Left hindlimb (tissue), 1 donor: ENCODE measurements at places on chromosomes 13 and 19.

DNA sequence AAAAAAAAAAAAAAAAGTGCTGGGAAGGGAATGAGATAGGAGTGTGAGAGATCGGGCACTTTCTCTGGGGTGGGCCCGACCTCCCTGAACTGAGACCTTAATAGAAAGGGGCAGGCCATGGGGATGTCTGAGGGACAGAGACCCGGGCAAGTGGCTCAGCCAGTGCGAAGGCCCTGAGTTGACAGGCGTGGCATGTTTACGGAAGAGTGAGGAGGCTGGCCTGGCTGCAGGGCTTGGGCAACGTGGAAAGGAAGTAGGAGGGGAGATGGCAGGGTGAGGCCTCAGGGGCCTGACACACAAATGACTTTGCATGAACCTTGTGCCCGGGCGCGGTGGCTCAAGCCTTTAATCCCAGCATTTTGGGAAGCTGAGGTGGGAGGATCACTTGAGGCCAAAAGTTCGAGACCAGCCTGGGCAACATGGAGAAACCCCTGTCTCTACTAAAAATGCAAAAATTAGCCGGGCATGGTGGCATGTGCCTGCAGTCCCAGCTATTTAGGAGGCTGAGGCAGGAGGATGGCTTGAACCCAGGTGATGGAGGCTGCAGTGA lies 13.9 kb downstream of the FCHO1 start:
- no peak for DNase-seq

DNA sequence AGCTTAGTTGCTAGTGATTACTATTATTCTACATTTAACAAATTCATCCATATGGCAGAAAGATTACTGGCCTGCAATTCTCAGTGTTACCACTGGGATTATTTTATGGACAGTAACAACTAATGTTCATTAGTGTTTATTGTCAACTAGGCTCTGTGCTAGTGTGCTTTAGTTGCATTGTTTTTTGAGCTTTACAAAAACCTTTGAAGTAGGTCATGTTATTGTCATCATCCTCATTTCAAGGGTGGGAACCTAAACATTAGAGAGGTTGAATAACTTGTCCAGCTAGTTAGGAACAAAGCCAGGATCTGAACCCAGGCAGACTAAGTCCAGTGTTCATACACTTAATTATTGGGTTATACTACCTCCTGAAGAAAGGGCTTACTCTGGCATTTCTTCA lies 27.8 kb upstream of the TDRD3 start:
- no peak for DNase-seq

DNA sequence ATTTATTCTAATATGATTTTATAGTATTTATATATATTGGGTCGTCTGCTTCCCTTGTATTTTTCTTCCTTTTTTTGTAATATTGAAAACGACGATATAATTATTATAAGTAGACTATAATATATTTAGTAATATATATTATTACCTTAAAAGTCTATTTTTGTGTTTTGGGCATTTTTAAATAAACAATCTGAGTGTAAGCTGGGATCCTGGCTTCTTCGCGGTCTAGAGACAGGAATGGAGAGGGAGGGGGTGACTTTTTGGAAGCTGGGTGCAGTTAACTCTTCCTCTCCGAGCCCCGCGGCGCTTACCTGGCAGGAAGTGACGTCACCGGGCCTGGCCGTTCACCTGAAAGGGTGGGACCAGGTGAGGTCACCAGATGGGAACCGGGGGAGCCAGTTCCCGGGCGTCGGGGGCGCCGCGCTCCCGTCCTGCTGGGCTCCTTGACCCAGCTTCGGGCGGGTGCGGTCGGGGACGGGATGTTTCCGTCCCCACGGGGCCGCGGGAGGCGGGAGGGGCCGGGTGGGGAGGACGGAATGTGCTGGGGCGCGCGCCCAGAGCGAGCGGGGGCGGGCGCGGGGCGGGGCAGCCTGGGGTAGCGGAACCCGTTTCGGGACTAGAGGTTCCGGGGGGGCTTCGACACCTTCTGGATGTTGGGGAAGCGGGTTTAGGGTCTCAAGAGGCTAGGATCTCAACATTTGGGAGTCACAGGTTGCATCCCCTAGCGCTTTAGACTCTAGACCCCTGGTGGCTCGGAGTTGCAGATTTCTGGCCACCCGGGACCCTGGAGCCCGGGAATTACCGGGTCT lies 2.8 kb downstream of the ZFP36 start:
- peak; percentile 91 for DNase-seq

- no peak for DNase-seq
These were observed 179 bp upstream of the AMER2 start for GRCh38 chr13:25172303-25172630.

DNA sequence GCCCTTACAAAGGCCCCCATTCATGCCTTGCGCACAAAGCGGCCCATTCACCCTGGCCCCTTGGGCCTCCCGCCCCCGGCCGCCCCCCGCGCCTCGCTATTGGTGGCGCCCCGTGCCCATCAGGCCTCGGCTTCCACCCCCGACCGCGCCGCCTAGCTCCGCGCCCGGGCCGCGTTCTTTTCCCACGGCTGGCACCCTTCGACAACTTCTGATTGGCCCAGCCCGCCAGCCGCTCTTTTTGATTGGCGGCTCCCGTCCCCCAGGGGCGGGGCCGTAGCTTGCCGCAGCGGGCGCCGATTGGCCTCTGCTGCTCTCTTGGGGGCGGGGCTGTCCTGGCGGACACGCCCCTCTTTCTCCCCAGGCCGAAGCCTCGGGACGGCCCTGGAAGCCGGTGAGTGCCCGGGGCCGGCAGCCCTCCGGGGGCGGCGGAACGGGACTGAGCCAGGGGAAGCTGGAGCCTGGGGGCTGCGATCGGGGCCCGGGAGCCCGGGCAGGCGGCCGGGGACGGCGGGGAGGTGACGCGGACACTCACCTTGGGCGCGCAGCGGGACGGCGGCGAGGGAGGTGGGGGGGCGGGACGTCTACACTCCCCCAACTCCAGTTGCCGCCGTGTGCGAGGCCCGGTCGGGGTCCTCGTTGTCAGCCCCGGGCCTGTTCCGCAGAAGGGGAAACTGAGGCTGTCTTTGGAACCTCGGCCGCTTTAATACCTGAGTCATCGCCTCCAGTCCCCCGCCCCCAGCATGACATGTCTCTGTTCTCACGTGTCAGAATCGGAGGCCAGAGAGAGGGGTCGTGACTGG lies at the start of gene MYH14:
Gene MYH14 (plus strand): TSS at position 342 of the 800 bp plus-strand sequence. CDS start 6,744 bp downstream, outside the sequence.
- DNase-seq = peak; percentile 90

DNA sequence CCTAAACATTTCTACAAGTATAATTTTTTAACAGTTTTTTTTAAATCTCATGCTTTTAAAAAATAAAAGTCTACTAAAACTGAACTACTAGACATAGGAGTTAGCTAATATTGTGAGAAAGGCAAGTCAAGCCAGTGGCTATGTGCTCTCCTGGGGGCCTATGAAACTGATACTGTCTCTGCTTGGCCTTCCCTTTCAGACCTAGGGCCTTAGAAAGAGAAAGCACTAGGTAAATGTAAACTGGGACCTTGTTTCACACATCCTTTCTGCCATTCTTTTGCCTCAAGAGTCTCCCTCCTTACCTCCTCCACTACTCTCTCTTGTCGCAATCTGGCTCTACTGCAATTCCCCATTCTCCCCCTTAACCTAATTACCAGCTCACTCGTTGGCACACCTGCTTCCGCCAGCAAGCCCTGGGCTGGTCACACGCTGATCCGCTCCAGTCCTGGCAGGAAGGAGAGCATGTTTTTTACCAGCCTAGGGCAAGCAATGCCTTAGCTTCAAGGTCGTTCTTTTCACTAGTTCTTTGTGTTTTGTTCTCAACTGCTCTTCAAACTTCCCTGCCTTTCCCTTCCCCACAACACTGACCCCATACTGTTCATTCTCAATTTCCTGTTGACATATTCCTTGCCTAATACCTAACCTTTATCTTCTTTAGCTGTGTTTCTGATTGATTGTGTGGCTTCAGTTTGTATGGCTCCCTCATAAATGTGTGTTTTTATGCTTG lies 23.1 kb downstream of the TBC1D4 start:
- no peak for DNase-seq

DNA sequence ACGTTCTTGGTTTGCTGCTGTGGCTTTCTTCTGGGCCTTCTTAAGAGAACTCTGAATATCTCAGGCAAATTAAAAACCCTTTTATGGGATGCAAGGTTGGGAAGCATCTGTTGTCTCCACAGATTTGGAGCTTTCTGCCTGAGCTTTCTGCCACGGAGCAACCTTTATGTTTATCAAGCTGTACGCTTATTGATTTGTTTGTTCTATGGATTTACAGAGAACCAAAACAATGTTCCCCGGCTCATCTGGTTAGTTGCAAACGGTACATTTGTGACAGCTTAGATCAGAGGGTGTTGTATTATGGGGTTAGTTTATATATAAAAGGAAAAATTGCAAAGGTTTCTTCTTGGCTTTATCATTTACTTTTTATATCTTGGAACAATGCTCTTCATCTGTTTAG lies 479.6 kb downstream of the DIAPH3 start:
- no peak for DNase-seq

DNA sequence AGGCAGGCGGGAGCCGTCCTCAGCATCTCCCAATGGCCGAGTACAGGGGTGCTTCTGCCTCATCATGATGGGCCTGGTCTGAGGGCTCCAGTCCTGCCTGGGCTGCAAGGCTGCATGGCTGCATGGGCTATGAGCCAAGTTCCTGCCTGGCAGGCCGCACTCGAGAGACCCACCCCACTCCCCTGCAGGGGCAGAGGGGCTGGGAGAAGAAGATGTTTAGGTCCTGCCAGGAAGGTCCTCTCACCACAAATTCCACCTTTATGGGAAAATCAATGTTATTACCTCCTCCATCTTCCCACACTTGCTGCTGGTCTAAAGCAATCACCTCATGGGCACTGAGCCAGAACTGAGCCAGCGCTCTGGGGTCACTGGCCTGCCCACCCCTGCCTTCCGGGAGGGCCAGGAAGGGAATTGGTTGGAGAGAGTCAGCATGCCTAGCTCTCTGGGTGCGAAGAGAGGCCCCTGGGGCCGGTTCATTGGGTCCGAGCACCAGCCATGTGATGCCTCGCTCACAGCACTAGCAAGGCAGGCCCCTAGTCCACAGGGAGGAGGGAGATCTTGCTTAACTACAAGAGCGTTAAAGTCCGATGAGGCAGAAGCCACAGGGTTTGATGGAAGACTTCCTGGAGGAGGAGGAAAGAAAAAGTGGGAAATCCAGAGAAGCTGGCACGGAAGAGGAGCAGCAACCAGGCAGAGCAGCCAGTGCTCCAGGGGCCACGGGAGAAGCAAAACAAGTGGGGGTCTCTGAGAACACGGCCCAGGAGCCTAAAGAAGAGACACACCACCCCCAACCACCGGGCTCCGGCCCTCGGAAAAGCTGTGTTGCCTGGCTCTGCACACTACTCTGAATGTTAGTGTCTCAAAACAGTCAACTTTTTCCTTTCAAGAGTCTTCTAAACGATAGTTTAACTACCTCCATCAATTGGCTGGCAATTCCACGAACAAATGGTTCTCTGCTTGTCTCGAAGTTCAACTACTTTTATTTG lies 63.1 kb downstream of the CEBPG start:
- DNase-seq = no peak

GRCh38 chr13:50080911-50081678 lies 65.9 kb downstream of the KCNRG start:
- DNase-seq = peak; percentile 74

GRCh38 chr13:41274881-41275280 lies 11.5 kb upstream of the MTRF1 start:
- no peak for DNase-seq

DNA sequence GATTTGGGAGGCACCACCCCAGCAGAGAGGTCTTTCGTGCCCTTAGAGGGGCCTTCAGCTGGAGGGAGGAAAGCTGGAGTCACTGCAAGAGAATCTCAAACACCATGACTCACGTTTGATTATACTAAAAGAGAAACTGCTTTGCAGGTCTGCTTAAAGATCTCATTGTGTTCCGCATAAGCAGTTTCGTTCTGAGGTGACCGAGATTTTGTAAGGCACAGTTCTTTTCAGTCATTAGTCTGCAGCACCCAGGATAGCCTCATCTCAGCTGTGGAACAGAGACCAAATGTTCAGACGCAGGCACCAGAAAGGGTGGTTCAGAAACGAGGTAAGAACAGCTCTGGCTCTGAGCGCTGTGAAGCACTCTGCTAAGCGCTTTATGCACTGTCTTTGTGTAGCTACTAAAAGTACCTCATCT lies 71.2 kb upstream of the GTF3A start:
- DNase-seq = no peak

DNA sequence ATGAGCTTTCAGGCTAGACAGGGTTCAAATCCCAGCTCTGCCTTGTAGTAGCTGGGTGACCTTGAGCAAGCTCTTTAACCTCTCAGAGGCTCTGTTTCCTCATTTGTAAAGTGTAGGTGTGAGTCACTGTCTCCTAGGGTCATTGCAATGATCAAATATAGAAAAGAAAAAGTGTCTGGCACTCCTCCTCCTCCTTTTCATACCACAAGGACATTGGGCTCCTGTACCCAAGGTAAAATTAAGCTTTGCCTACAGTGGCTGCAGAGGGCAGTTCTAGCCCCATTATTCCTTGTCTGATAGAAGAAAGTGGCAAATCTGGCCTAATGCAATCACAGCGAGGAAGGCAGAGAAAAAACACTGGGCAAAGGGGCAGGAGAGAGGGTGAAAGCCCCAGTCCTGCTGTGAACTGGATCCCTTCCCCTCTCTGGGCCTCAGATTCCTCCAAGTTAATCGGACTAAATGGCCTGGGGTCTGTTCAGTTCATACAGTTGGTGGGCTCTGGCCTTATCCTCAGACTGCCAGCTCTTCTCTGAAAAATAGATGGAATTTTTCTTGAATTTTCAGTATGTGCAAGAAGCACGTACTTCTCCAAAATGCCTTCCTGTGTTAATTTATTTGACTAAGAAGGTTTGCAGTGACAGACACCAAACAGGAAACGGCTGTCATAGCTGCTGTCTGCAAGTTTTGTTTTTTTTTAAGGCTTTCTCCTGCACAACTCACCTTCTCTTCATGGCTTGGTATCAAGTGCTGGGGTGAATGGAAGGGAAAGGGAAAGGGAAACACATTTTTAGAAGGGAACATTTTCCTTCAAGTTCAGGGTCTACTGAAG lies 35.3 kb downstream of the RGCC start:
- no peak for DNase-seq

GRCh38 chr13:48585456-48585840 lies 52.6 kb upstream of the RCBTB2 start:
- DNase-seq = peak; percentile 71

DNA sequence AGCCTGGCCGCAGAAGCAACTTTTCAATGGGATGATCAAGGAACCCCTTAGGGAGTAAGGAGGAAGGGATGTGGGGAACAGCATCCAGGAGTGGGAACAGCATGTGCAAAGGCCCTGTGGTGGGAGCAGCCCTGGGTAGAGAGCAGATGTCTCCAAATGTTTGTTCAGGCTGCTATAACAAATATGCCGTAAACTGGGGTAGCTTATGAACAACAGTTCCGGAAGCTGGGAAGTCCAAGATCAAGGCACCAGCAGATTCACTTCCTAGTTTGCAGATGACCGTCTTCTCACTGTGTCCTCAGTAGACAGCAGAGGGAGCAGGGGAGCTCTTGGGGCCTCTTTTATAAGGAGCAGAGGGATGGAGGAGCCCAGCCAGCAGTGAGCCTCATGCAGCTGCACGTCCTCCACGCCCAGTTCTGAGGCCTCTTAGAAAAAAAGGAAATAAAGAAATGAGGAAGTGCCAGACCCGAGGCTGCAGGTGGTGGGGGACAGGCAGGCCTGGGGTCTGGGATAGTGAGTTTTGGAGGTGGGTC lies 4.2 kb upstream of the LRRC25 start:
- DNase-seq = peak; percentile 79

GRCh38 chr13:92513672-92514071 lies 712.9 kb upstream of the GPC6 start:
- no peak for DNase-seq

GRCh38 chr19:5967994-5968430 lies 9.9 kb downstream of the RANBP3 start:
- peak; percentile 62 for DNase-seq

- no peak for DNase-seq
These were observed 145.9 kb upstream of the SPACA7 start for GRCh38 chr13:112229992-112230872.
